Naive thymus-derived CD4-positive, alpha-beta T cell (primary cell): ENCODE measurements at places on chromosomes 3 and 15. TPM values are rescaled to one million over a fixed set of nuclear protein-coding genes. Genes with fewer than 3 reads are reported as not detected.

The IQCH gene
- total RNA-seq, result 0.22 TPM

The HCN4 gene
- total RNA-seq, result 0.02 TPM in 1 of 2 replicates, not detected in the other

The GPR176 gene
- not detected for total RNA-seq

The HTR3E gene
- not detected for total RNA-seq

The TNNC1 gene
- total RNA-seq, result 2.0 and 2.2 TPM in 2 replicates

The GPR156 gene
- 0.27 TPM for total RNA-seq

The MCTP2 gene
- 17.0 TPM for total RNA-seq

The CD86 gene
- total RNA-seq, result 5.5 TPM

The PIGX gene
- total RNA-seq, result 17.3 TPM

The CHCHD6 gene
- 10.0 TPM for total RNA-seq

The CDCP1 gene
- total RNA-seq, result 0.22 TPM

The VIPR1 gene
- 8.0 and 8.2 TPM in 2 replicates for total RNA-seq

The NECTIN3 gene
- total RNA-seq, result 3.2 TPM

The MYNN gene
- total RNA-seq, result 20.8 TPM

The GLT8D1 gene
- 18.9 TPM for total RNA-seq

The EFCC1 gene
- total RNA-seq, result 0.16 TPM

The SCN11A gene
- total RNA-seq, result 0.32 TPM

The RASGRP1 gene
- 101 TPM for total RNA-seq

The OR4F15 gene
- not detected for total RNA-seq

The SLCO2A1 gene
- total RNA-seq, result not detected

The PSTPIP1 gene
- 146 TPM for total RNA-seq

The GOLGA8R gene
- 10.0 TPM for total RNA-seq

The CELF6 gene
- total RNA-seq, result 0.69 and 1.2 TPM in 2 replicates

The STRA6 gene
- total RNA-seq, result not detected in 2 replicates

DNA sequence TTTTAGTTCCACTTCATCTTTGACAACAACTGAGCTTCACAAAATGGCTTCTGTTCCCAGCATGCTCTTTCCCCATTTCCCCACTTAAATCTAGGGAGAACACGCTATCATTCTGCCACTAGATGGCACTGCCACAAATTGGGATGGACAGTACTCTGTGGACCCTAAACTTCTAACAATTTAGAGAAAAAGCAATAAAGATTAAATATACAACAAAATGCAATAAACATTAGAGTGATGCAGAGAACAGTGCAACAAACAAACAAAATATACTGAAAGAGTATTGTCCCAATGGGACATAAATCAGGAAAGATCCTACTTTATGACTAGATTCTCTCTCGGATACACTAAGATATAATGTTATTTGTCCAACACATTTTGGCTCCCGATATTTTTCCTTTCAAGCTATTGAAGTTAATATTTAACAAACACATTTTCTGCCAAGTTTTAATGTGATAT, 169.7 kb upstream of the TMCO5A start:
- DNase-seq, result no peak

DNA sequence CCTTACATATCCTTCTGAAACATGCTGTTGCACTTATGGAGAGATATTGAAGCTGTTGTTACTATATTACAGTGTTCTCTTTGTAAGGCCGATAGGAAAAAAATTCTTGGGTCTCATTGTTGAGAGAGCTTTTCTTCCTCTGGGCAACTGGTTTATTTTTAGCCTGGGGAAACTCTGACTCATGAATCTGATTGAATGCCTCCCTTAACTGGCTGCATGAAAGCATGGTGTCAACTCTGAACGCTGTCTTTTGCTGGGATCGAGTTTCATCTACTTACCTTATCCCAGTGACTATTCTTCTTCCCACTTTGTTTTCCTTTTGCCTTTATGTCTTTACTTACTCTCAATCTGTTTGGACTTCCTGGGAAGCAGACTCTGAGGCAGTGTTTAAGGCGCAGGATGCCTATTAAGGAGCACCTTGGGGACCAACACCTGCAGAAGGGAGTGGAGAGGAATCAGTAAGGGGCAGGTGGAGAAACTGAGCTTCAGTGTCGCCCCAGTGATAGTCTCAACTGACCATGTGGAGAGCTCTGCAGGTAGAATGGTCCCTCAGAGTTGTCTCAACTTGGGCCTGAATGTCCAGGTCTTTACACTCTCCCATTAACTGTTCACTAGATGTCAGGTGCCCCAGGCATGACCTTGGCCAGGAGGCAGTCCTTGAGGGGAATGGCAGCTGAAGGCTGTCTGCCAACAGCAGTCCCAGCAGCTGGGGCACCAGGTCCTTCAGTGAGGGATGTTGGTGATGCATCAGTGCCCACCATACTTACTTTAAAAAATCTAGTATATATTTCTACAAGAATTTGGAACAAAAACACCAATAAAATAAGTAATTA, 88.9 kb upstream of the CCNL1 start:
- no peak for DNase-seq

DNA sequence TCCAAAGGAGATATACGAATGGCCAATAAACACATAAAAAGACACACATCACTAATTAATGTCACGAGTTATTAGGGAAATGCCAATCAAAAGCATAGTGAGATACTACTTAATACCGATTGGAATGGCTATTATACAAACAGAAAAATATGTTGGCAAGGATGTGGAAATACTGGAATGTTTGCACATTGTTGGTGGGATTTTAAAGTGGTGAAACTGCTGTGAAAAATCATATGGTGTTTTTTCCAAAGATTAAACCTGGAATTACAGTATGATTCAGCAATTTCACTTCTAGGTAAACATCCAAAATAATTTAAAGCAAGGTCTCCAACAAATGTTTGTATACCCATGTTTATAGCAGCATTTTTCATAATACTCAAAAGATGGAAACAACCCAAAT, 765.5 kb downstream of the VGLL3 start:
- DNase-seq, result no peak

DNA sequence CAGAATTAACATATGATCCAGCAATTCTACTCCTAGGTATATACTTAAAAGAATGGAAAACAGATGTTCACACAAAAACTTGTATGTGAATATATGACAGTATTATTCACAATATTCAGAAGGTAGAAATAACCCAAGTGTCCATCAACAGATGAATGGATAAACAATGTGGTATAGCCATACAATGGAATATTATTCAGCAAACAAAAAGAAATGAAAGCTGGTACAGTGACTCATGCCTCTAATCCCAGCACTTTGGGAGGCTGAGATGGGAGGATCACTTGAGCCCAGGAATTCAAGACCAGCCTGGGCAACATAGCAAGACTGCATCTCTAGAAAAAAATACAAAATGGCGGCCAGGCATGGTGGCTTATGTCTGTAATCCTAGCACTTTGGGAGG, 129.4 kb downstream of the RBPMS2 start:
- DNase-seq, result no peak

GRCh38 chr3:140552403-140552802, 125.5 kb upstream of the TRIM42 start:
- no peak for DNase-seq

DNA sequence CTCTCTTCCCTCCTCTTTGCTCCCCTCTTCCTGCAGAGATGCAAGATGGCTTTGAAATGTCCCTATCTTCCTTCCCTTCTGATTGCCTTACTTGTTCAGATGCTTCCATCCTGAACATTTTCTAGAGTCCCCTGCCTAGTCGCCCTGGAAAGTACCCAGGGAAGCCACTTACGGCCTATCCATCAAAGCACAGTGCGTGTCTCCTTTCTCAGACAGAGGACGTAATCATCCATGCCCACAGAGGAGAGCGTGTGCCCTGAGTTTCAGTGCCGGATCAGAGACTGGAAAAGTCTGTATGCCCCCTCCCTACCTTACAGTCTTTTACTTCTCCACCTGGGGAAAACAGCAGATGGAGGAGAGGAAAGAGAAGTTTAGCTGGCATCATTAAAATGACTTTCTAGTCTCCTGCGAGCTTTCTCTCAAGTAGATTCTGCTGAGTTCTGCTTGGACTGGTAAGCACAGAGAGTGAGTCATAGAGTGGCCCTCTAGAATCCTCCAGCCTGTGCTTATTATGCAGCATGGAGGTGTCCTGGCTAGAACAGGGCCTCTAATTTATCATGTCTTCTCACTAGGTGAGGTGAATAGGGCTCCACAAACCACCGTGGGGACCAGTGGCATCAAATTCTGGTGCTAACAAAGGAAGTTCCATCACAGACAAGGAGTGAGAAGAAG, 114.6 kb downstream of the SLCO3A1 start:
- DNase-seq, result no peak

GRCh38 chr3:128559486-128560225, 66.7 kb upstream of the GATA2 start:
- DNase-seq, result no peak

DNA sequence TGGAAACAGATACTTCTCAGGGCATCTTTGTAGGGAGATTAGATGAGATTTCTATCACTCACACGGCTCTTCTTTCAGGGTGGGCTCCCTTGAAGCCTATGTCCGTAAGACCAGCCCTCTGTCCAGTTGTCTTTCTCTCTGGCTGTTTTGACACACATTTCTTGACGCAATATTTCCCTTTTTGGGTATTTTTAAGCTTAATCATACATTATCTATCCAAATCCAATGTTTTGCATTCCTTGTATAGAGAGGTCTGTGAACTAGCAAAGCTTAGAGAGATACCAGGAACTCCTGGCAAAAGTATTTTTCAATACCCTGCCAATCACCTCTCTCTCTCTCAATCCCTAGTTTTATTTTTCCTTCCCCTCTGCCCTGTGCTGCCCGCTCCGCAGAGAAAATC, 79.3 kb downstream of the EOMES start:
- DNase-seq, result no peak

- no peak for DNase-seq
Observed at GRCh38 chr15:40770147-40770721, 454 bp downstream of the C15orf62 start.

GRCh38 chr3:61796911-61797310, 235.5 kb downstream of the PTPRG start:
- DNase-seq, result no peak

DNA sequence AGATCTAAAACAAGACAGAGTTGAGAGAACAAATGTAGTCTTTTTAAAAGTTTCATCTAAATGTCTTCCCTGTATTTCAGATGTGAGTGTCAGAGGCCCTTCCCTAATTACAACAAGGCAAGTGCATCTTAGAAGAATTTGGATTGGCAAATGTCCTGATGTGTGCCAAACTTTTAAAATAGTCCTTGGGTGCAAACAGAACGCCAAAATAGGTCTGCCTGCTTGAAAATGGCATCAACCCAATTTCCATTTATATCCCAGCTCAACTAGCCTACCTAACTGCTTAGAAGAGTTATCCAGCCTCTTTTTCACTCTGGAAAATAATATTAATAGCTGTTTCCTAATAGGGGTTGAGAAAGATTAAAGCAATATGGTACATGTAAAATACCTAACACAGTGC, 311.8 kb upstream of the ARRDC4 start:
- DNase-seq, result no peak

DNA sequence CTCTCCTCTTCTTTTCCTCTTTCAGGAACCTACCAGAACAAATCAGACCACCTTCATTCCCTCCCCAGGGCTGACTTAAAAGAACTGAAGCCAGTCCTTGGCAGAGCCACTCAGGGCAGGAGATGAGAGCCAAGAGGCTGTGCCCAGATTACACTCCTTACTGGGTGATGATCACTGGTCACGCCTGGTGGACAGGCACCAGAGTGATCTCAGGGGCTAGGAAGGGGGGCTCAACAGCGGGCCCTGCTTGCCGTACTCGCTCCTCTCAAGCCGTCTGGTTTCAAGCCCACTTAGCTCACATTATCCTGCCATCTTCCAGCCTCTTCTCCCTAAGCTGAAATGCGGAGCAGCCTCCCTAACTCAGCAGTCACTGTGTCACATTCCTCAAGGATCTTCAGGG, 1.7 kb upstream of the FAH start:
- DNase-seq, result no peak

- no peak for DNase-seq
Observed at GRCh38 chr15:25372298-25372697, 66.5 kb downstream of the UBE3A start.

DNA sequence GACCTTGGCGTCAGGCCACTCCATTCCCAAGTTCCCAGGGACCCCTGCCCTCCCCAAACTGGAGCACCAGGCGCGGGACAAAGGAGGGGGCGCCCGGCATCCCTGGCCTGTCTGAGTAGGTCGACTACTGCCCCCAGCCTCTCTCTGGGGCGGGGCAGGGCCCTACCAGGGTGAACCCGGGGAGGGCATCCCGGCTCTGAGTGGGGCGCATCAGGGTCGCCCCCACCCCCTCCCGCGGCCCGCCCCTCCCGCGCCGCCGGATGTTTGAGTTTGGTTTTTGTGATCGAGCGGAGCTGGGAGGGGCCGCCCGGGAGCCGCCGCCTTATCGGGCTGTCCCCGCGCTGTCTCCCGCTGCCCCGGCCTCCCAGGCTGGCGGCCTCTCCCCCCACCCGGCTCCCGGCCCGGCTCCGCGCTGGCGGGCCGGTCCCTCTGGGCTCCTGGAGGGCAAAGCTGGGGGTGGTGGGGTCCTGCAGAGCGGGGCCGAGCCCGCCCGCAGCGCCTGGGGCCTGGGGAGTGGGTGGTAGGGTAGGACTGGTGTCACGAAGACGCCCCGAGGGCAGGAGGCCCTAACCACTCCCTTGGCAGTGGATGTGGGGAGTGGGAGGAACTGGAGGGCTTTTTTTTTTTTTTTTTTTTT, 47.2 kb upstream of the SMAD6 start:
- DNase-seq, result peak; percentile 21

GRCh38 chr15:98899272-98900021, 108.1 kb downstream of the PGPEP1L start:
- DNase-seq, result no peak

- DNase-seq, result no peak
Observed at GRCh38 chr15:85525755-85526154, 145.4 kb downstream of the AKAP13 start.

- DNase-seq, result no peak
Observed at GRCh38 chr15:57572468-57572867, 19.2 kb upstream of the MYZAP start.

DNA sequence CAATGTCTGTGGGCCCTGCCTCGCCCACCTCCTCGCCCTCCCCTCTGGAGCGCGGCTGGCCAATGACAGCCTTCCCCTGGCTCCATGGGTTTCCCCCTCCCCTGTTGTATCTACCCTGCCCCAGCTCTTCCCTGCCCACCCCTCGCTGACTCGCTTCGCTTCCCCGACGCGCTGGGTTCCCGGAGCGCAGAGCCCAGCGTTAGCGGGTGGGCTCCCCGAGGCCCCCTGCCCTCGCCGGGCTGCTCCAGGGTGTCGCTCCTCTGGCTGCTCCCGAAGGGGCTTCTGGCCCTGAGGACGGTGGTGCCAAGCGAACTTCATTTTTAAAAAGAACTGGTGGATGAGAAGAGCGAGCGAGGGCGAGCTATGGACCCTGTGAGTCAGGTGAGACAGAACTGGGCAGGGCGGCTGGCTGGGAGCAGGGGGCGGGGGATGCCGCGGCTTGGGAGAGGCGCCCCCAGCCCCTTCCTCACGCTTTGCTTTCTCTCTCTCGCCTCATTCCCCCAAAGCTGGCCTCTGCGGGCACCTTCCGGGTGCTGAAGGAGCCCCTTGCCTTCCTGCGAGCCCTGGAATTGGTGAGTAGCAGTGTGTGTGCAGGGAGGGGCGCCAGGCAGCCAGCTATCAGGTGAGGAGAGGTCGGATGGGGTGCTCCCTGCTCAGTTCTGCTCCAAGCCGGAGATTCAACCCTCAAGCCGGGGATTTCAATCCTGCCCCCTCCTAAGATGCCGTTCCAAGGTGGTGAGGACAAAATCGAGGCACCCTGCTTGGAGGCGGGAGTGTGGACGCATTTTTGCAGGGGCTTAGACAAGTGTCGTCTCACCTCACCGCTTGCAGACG, at the start of gene SYNPR:
Gene SYNPR (plus strand): TSS at position 138 of the 834 bp plus-strand sequence.
- DNase-seq, result no peak
